GM23248 (cell line): ENCODE measurements at places on chromosomes 3 and 15. TPM values are rescaled to one million over a fixed set of nuclear protein-coding genes. Genes with fewer than 3 reads are reported as not detected.

C3orf20 gene
- total RNA-seq: not detected in 2 replicates

DNA sequence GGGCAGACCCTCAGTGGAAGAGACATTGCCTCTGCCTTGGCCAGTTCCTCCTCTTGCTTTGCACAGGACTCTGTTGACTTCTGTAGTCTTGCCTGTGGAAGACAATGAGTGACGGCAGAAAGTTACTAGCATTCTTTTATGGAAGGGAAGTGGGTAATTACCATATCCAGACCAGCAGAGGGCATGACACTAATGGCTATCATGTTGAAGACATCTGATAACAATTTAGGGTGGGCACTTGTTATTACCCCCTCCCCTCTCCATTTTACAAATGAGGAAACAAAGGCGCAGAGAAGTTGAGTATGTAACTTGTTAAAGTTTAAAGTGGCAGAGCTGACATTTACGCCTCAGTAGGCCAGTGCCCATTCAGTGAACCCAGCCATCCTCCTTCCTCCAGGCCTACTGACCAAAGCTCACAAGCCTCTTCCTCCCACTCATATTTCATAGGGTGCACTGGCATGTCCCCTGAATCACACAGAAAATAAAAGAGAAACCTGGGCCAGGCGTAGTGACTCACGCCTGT, 48.2 kb upstream of the FMN1 start:
- peak; percentile 54 for DNase-seq

- no peak for DNase-seq
These were observed 620.9 kb upstream of the UBE2E2 start for GRCh38 chr3:22582266-22582665.

GRCh38 chr3:148428862-148429605, 268.7 kb upstream of the AGTR1 start:
- DNase-seq: no peak

DNA sequence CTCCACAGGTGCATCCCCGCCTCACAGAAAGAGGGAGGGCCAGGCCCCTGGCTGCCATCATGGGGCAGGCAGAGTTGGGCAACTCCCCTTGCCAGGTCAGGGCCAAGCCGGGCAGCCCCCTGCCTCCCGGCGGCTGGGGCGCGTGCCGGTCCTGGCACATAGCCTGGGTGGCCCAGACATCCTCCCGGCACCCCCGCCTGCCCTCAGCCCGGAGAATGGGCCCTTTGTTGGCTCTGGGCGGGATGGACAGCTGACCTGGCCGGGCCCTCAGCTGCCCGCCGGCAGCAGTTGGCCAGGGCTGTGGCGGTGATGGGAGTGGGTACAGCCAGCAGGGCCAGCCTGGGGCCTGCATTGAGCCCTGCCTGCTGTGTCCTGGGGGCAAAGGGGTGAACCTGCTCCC, 16.5 kb downstream of the PLXNA1 start:
- no peak for DNase-seq
